Cerebellum (tissue), 4 donors: ENCODE measurements at places on chromosomes 16 and 17. TPM values are rescaled to one million over a fixed set of nuclear protein-coding genes. Genes with fewer than 3 reads are reported as not detected.
A peak's percentile ranks its signal among the peaks of the same experiment; 100 is the strongest.

SDF2 gene
- total RNA-seq = 26.9 TPM

TNFRSF17 gene
- not detected for total RNA-seq

SULT1A1 gene
- total RNA-seq = 8.2 TPM

PRSS36 gene
- total RNA-seq = 1.6 TPM

C17orf50 gene
- total RNA-seq = not detected

- DNase-seq = no peak
Measured at GRCh38 chr17:35432176-35433074, at the start of gene SLFN12. Gene SLFN12, minus strand, starts transcription at chr17:35432500. Its CDS starts 9,472 bp downstream, at chr17:35423028.

DNA sequence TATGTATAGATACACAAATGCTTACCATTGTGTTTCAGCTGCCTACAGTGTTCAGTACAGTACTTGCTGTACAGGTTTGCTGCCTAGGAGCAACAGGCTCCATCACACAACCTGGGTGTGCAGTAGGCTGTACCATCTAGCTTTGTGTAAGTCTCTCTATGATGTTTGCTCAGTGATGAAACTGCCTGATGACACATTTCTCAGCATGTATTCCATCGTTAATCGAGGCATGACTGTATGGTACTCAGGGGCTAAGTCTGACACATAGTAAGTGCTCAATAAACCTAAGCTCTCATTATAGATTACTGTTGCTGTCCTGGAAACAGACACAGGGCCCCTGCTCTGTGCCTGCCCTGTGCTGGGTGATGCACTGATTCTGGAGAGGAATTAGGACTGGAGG is 18.1 kb downstream of the KCNJ12 start:
- no peak for DNase-seq

DNA sequence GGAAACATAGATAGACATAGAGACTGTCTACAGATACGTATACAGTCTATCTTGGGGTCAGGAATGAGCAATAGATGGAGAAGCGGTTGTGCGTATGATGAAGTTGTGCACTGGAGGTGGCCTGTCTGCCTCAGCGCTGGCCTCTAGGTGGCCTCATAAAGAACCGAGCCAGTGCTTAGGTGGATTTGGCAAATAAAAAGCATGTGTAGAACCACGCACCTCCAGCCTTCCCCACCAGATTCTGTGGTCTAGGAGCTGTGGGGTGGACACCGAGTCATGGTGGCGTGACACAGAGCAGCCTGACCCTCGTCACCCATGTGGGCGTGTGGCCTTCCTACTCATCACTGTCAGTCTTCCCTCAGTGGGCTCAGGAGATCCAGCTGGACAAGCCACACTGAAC is 34.0 kb downstream of the PGS1 start:
- peak; percentile 45 for DNase-seq

DNA sequence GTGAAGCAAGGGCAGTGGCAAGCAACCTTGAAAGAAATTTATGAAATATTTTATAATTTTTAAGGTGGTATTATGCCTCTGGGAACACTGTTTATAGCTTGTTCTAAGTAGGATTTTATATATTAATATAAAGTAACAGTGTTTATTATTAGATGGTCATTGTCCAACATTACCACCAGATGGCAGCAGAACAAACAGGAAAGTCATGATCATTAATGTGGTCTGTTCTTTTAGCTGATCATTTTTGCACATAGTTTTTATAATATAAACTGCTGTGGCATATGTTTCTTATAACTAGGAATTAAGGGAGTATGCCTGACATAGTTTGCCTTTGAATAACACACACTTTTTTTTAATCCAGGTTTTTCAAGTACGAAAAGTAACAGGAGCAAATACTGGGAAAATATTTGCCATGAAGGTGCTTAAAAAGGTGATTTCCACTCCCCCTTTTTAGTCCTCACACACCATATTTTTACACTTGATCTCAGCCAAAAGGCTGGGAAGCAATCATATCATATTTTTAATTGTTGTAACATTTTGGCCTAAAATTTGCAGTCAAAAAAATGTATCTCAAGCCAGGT is 21.4 kb downstream of the RPS6KB1 start:
- peak; percentile 59 for DNase-seq

GRCh38 chr17:32623196-32623595 is 136.4 kb downstream of the CDK5R1 start:
- no peak for DNase-seq

DNA sequence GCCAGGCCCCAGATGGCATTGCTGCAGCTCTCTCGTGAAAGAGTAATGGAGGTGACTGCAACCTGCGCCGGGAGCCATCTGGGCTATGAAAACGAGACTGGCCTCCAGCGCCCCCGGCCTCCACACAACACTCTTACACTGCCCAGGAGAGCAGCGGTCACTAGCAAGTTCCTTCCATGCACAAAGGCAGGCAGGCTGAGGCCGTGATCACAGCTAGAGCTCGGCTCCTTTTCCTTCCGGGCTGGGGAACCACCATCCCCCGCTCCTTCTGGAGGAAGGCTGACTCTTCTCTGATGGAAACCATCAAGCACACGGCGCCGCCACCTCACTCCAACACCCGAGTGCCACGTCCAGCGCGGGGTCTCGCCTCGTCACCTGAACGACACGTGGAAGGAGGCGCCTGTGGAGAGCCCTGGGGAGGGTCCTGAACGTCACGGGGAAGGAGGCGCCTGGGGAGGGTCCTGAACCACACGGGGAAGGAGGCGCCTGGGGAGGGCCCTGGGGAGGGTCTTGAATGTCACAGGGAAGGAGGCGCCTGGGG is 61.9 kb downstream of the KLHDC4 start:
- DNase-seq = no peak

GRCh38 chr16:67448580-67448979 is 17.7 kb downstream of the HSD11B2 start:
- no peak for DNase-seq

GRCh38 chr17:6239241-6239798 is 169.1 kb downstream of the WSCD1 start:
- no peak for DNase-seq

DNA sequence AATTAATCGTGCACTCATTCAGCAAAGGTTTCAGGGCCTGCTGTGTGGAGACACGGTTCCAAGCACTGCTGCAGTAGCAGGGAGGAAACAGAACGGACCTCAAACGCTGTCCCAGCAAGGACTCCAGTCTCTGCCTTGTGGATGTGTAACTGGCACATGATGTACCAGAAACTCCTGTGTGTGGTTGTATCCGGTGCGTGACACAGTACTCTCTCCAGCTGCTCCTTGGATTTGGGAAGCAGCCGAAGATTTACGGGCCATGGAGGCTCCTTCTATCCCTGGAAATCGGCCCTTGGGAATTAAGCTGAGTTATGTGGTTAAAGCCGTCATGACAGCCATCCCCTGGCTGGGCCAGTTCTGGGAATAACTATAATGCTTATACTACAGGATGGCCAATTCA is 8.5 kb upstream of the ANKRD11 start:
- no peak for DNase-seq
